ENCODE measurements at places on chromosomes 7 and 10.
A peak's percentile ranks its signal among the peaks of the same experiment; 100 is the strongest.

DNA sequence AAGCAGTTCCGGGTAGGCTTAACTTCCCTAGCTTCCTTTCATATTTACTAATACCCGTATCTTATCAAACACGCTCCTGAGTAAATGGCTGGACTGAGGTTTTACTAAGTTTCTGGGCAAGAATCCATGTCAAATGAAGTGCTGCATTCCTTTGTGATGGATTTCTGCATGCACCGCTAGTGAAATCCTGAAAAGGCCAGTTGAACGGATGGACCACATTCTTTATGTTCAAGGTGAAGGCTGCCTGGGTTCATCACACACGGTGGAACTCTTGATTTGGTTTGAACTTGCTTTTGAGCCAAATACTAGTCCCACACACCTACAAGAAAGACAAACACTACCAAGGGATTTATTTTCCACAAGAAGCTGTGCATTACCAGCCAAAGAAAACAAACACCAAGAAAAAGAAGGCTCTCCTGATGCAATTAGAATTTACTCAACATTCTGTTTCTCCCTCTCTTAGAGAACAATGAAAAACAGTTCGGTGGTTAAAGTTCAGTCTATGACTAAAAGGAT, 255.0 kb upstream of the SEMA3C start:
- DNase-seq = no peak

DNA sequence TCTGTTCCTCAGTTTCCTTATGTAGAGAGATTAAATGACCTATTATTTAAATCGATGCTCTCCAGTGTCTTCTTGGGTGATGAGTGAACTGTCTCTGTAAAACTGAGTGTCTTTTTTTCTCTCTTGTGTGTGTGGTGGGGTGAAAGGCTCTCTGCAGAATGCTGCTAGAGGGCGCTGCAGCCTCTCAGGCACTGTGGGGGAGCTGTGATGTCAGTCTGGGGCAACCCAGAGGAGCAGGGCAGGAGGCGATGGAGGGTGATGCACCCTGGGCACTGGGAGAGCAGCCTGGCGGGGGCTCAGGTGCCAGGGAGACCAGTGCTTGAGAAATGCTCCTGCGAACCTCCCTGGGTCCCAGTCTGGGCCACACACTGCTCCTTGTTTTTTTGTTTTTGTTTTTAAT, 110.1 kb upstream of the POM121L12 start:
- no peak for DNase-seq

GRCh38 chr10:129033790-129034272, 433.2 kb upstream of the MGMT start:
- no peak for DNase-seq

- DNase-seq = no peak
Measured at GRCh38 chr7:101174322-101174854, 5.7 kb downstream of the NAT16 start.

DNA sequence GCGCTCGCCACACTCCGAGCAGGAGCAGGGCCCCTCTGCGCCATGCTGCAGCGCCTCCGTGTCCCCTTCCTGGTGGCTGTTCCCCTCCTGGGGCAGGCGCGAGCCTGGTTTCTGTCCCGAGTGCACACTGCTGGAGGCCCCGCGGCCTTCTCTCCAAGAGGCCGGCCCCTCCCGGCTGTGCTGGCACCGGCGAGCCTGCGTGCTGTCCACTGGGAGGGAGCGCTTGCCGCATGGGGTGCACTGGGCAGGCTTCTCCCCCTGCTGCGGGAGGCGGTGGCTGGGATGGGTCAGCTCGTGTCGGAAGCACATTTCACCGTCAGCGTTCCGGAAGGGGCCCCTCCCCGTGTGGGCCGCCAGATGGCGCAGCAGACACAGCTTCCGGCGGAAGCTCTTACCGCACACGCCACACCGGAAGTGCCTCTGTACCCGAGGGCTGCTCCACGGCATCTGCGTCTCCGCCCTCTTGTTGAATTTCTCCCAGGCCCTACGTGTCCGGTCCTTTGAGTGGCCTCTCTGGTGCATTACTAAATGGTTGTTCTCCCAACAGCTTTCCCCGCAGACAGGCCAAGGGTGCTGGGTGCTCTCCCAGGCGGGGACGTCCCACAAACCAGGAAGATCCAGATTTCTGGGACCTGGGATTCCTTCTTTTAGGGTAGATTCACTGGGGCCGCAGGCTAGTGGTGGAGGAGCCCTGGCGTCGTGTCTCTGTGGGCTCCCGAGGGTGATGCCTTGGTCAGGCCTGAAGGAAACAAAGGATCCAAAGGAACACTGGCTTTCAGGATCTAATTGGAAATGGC, 18.7 kb downstream of the ZNF786 start:
- DNase-seq = peak; percentile 63

DNA sequence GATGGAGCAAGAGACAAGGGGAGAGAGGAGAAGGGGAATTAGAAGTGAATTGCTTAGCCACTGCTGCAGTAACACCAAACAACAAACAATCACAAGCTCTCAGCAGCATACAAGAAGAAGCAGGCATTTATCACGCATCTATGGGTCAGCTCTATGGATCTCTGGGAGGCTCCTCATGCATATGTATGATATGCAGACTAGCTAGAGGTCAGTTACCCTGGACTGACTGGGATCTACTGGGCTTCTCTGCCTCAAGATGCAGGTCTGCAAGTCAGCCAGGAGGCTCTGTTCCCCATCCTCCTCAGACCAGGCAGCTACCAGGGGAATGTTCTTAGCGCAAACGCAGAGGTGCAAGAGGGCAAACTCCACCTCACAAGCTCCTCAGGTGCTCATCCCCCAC, 64.7 kb upstream of the SEM1 start:
- DNase-seq = no peak

DNA sequence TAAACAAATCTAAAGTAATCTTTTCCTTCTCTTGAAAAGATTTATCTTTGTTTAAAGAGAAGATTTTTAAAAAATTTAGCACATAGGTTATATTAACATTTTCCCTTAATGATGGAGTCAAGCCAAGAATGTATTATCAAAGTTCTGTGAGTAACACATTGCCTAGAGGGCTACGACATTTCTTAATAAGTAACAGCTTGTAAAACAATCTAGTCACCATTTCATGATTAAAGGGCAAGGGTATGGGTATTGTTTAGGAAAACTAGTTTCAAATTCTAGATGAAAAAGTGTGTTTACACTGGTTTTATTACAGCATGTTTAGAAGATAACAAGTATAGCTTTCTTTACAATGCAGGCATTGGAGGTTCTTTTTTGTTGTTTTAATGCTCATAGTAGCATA, 28.6 kb upstream of the LAMB4 start:
- DNase-seq = no peak

DNA sequence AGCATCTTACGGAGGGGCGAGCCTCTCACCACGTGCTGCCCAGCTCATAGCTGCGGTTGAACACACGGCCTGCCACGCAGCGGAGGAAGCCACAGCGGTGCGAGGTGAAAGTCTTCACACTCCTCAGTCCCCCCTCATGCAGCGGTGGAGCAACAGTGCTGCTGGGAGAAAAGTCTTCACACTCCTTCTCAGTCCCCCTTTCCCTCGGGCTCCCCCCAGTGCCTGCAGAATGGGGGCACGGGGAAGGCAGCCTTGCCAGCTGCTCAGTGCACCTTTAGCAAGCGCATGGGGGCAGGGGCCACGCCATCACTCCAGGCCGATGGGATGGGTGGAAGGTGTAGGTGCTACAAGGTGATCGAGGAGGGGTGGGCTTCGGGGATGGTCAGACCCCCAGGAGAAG, 206.3 kb upstream of the TCERG1L start:
- DNase-seq = no peak

- no peak for DNase-seq
Measured at GRCh38 chr7:142868986-142869415, 14.1 kb downstream of the EPHB6 start.

All from CD4-positive, alpha-beta T cell treated with Interleukin-6 for 4 hours (primary cell).